Activated CD4-positive, alpha-beta T cell treated with anti-CD3 and anti-CD28 coated beads, Interleukin-2, amount 10 ng/mL, durations not matched to agents 7 days and 5 days (primary cell): ENCODE measurements at places on chromosomes 16 and 17.

DNA sequence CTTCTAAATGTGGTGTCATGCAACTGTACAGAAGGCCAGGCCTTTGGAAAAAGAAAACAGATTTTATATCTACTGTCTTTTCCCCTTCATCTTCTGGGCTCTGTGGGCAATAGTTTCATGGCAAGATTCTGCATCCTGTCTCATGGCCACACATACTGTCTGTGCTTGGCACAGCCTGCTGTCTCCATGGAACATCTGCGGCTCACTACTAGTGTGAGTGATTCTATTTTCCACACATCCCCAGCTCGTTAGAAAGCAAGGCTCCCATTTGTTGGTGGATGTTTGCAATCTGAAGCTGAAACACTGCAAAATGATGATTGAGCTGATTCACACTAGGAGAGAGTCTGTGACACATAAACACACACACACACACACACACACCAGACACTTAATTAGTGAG is 32.4 kb downstream of the CACNG3 start:
- DNase-seq = no peak

- DNase-seq = no peak
Observed at GRCh38 chr17:48148029-48148770, 40.6 kb downstream of the SNX11 start.

DNA sequence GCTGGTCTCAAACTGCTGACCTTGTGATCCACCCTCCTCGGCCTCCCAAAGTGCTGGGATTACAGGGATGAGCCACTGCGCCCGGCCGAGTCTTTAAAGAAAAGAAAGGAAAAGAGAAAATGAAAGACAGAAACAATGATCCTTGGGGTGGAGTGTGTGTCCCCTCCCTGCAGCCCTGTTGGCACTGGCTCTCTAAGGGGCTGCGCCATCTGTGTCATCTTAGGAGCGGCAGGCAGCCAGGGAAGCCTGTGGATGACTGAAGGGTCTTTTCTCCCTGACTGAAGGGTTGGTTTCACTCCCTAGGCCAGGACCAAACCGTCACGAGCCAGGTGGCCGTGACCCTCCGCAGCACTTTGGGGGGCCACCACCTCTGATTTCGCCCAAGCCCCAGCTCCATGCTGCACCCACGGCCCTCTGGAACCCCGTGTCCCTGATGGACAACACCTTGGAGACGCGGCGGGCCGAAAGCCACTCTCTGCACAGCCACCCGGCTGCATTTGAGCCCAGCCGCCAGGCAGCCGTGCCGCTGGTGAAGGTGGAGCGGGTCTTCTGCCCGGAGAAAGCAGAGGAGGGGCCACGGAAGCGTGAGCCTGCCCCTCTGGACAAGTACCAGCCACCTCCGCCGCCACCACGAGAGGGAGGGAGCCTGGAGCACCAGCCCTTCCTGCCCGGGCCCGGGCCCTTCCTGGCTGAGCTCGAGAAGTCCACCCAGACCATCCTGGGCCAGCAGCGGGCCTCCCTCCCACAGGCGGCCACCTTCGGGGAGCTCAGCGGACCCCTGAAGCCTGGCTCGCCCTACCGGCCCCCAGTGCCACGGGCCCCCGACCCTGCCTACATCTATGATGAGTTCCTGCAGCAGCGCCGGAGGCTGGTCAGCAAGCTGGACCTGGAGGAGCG is 27.7 kb downstream of the GINS2 start:
- DNase-seq = no peak

DNA sequence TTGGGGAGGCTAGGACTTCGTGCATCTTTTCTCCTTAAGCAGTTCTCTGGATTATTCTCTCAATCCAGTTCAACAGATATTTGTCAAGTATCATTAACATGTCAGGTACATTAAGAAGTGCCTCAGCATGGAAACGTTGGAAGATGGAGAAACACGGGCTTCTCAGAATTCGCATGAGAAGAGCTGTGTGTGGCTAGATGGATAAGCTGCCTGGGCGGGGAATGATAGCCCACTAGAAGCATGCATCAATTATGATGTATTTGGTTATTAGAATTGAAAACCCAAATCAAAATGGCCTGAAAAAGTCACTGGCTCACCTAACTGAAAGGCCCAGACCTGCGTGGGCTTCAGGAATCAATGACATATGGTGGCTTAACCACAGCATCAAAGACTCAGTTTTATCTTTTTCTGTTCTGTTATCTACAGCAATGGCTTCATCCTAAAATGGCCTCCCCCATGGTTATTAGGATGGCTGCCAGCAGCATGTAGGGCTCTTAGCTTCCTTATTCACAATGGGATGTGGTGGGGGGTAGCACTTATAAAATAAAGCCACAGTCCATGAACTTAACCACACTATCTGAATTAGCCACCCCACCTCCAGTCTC is 43.9 kb downstream of the MMD start:
- no peak for DNase-seq

DNA sequence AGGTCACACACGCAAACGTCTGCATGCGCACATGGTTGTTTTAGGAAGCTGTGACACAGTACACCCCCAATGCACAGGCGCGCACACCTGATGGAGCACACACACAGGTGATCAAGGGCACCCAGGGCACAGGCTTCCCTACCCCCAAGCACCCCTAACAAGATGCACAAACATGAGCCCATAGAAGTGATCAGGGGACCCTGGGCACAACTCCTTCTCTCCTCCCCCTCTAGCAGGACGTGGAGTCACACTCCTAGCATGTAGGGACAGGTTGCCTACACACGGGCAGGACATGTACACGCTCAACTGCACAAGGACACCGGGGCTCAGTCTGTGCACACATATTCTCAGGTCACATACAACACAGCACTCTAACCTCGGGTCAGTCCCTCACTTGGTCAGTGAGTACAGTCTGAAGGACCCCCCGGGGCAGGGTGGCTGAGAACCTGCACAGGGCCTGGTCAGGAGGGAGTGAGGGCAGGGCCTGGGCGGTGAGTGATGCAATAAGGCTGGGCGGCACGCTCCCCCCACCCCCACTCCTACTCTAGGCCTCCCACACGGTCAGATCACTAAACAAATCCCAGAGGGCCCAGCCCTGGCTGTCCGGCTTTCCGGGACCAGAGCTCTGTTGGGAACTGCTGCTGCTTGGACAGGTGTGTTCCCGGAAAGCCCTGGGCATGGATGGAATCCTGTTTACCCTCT is 751 bp upstream of the DOC2B start:
- DNase-seq = no peak

DNA sequence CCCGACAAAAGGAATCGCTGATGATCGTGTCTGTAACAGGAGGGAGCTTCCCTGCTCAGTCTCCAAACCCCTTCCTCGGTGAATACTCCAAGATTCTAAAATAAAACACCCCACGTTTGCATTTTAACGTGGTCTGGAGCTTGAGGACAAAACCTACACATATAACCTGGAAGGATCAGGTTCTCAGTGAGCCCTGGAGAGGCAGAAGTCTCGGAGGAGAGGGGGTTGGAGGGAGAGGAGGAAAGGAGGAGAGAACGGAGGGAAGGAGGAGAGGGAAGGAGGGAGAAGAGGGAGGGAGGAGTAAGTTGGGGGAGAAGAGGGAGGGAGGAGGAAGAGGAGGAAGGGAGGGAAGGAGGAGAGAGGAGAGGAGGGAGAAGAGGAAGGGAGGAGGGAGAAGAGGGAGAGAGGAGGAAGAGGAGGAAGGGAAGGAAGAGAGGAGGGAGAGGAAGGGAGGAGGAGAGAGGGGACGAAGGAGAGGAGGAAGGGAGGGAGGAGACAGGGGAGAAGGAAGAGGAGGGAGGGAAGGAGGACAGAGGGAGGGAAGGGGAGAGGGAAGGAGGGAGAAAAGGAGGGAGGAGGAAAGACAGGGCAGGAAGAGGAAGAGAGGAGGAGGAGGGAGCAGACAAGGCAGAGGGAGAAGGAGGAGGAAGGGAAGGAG is 27.4 kb upstream of the GINS2 start:
- DNase-seq = no peak

DNA sequence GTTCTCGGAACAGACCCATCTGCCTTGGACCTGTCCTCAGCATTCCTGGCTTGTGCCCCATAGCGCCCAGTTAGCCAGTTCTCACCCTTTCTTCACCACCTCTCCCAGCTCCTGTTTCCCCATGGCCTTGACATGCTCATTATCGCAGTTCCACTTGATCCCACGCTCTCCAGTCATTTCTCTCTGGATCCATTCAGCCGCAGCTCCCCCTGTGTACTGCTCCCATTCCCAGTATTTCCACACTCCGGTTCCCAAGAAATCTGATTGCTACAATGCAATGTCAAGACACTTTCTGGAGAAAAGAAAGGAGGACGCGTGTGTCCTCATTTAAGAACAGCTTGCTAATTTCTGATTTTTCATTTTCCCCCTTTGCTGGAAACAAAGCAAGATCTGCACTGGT is 55.4 kb downstream of the TMEM186 start:
- DNase-seq = no peak

DNA sequence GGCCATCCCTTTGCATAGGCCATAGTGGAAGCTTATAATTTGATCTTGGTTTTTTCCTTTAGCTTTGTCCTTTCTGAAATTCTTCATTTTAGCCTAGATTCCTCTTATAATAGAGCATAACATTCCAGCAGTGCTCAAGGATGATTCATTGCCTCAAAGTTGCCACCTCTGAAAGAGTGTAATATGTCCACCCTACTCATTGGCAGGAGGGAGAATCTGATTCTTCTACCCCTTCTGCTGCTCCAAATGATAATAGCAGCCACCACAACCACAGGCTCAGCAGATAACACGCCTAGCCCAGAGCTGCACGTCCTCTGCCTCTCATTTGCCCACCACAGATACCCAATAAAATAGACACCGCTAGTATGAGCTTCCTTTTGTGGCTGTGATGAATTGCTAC is 337.4 kb upstream of the HSBP1 start:
- no peak for DNase-seq

DNA sequence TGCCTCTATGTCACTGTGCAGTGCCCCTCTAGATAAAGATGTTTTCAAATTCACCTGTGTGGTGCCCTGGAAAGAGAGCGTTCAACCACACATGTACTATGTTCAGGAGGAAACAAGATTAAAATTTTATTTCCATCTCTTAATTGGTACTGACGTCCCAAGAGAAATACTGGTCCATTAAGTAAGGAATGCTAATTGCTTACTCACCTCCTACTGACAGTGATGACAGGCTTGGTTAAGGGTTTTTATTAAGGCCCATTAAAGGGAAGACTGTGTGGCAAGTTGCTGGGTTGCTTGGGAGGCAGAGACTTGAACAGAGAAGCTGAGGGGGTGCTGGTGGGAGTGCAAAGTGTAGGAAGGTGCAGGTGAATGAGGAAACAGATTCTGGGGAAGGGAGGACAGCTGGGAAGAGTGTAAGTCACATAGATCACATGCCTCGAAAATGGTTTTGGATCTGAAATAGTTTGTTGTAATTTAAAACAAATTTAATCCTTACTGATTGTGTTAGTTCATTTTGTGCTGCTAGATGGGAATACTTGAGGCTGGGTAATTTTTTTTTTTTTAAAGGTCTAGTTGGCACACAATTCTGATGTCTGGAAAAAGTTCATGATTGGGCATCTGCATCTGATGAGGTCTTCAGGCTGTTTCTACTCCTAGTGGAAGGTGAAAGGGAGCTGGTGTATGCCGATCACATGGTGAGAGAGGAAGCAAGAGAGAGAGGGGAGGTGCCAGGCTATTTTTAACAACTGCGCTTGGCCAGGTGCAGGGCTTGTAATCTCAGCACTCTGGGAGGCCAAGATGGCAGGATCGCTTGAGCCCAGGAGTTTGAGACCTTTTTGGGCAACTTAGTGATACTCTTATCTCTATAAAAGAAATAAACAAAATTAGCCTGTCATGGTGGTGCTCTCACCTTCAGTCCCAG is 140.5 kb downstream of the CACNG3 start:
- DNase-seq = no peak

DNA sequence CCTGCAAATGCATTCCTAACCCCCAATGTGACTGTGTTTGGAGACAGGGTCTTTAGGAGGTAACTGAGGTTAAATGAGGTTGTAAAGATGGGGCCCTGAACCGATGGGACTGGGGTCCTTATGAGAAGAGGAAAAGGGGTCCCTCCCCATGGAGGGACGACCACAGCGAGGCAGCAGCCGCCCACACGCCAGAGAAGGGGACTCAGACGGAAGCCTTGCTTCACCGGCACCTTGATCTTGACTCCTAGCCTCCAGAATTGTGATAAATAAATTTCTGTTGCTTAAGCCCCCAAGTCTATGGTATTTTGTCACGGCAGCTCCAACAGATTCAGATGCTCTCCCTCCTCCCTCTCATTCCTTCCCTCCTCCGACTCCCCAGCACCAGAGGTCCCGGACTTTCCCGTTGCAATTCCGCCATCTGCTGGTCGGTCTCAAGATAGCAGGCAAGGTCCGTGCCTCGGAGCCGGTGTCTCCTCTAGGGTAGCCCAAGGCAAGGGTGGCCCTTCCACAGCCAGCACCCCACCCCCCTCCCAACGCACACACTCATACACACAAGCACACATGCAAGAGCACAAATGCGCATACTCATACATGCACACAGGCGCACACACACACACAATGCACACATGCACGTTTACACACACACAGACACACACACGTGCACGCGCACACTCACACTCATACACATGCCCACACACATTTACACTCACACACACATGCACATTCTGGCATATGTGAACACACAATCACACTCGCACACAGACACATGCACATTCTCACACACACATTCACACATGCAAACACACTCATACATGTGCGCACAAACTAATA is 23.1 kb upstream of the C16orf78 start:
- peak; percentile 54 for DNase-seq

GRCh38 chr17:48024149-48025039 is 13.2 kb downstream of the COPZ2 start:
- peak; percentile 64 for DNase-seq

DNA sequence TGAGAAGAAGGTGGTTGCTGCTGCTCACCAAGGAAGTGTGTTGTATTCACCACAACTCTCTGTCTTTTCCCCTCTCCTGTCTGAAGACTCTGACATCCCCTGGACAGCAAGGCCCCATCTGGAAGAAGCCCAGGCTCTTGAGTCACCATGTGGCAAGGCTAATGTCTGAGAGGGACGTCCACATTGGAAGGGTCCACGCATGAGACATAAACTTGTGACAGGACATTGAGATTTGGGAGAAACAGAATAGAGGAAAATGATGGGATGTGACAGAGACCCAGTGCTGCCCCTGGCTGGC is 176.5 kb downstream of the IRF8 start:
- DNase-seq = no peak

DNA sequence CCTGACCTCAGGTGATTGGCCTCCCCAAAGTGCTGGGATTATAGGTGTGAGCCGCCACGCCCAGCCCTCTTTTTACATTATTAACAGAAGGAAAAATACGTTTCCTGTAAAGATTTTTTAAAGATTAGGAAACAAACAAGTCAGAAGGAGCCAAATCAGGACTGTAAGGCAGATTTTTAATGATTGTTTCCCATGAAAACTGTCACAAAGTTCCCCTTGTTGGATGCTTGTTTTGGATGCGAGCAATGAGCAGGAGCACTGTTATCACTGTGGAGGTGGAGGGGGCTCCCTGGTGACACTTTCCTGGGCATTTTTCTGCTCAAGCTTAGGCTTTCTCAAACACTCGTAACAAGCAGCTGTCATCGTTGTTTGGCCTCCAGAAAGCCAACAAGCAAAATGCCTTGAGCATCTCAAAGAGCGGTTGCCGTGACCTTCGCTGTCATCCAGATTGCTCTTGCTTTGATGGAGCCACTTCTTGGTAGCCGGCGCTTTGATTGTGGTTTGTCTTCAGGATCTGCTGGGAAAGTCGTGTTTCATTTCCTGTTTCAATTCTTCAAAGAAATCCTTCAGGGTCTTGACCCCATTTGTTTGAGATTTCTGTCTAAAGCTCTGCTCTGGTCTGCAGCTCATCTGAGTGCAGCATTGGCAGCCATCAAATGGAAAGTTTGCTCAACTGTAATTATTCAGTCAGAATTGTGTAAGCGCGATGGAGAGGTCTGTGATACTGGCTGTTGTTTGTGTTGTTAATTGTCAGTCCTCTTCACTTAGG is 128.7 kb downstream of the RPTOR start:
- peak; percentile 51 for DNase-seq

- no peak for DNase-seq
Observed at GRCh38 chr17:45222996-45223538, 1.4 kb downstream of the FMNL1 start.
